ENCODE measurements at places on chromosomes 1 and 21.

GRCh38 chr1:22658385-22659163, 5.5 kb downstream of the C1QB start:
- DNase-seq: no peak

DNA sequence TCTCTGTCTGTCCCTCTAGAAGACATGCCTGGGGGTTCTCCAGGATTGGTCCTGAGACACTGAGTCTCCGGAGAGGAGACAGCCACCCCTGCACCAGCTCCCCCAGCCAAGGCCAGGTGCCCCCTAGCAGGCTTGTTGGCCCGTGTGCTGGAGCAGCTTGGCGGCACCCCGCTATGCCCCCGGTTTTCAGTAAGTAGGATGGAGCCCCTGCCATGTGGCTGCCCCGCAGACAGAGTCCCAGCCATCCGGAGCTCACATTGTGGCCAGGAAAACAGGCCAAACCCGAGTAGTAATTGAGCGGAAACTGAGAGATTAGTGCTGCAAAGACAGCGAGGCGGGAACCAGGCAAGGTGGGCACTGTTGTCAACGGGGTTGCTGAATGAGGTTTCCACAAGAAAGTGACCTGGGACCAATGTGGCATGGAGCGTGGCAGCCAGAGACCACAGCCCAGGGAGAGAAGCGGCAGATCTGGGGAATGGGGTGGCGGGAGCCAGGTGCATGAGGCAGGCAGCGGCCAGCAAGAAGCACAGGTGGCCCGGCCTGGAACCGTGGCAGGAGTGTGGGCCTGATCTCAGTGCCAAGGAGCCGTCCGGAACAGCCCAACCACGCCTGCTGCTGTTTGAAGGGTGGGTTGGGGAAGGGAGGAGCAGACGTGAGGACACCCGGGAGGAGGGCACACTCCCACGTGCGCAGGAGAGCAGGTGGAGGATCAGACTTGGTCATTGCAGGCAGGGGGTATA, 137.4 kb upstream of the VAMP3 start:
- no peak for DNase-seq

DNA sequence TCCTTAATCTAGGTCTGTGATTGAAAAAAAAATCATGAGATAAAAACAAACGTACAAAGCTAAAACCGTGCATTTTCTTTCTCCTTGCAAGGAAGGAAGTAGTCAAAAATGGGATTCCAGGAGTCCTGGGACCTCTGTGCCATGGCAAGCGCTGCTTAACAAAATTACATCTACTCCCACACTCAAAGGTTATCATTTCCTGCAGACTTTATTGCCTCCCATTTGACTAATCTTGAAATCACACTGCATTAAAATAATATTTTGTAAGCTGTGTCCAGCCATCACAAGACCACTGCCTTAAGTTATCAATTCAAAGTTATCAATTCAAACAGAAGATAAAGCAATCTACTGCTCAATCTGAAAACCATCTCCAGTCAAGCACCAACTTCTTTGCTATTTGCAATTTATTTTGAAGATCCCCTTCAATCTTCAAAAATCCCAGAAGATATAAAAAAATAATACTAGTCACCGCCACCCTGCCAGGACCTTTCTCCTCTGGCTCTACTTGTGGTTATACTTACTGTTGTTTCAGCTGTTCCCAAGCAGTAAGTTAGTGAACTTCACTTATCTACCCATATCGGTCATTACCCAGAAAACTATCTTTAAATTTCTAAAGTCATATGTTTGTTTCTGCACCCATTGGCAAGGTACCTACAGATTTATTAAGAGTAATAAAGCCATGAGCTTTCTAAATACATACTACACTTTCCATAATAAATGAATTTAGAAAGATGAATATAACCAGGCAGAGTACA, 38.1 kb upstream of the RAP1GAP start:
- DNase-seq: no peak

- no peak for DNase-seq
Measured at GRCh38 chr1:200072636-200073285, 45.3 kb downstream of the NR5A2 start.

DNA sequence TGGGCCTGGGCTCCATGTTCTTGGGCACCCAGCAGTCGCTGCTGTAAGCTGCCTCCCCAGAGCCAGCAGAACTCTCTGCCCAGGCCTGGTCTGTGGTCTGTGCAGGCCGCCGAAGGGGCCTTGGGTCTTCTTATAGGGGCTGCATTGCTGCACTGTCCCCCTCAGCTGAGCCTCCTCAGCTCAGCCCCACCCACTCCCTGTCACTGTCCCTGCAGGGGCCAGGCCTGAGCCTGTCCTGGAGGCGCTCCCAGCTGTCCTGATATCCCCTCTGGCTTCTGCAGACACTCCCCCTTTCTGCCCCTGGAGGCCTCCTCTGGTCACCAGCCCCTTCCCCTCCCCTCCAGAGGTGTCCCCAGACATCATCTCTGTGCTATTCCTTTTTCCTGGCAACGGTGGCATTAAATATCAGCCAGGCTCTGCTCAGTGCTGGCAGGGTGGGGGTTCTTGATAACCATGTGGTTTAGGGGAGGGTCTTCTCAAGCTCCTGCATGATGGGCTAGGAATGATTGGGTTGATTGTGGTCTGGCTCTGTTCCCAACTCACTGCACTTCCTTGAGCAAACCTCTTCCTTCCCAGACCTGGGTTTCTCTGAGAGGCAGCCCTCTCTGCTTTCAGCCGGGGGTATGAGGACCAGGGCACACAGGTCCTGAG, 3.7 kb upstream of the FOXO6 start:
- DNase-seq: peak; percentile 54

- no peak for DNase-seq
Measured at GRCh38 chr1:201172326-201172725, 18.1 kb upstream of the TMEM9 start.

DNA sequence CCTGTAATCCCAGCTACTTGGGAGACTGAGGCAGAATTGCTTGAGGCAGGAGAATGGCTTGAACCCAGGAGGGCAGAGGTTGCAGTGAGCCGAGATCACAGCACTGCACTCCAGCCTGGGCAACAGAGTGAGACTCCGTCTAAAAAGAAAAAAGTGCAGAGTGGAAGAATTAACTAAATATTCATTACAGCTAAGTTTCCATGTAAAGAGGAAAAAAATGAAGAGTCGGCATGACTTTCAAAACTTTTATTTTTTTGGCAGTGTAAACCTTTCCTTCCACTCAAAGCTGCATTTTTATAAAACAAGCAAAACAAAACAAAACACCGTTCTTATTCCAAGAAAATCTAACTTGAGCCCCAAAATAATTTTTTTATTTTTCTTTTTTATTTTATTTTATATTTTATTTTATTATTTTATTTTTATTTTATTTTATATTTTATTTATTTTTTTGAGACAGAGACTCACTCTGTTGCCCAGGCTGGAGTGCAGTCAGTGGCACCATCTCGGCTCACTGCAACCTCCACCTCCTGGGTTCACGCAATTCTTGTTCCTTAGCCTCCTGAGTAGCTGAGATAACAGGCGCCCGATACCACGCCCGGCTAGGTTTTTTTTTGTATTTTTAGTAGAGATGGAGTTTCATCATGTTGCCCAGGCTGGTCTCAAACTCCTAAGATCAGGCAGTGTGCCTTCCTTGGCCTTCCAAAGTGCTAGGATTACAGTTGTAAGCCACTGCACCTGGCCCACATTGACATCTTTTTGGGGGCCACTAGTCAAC, 62.9 kb downstream of the PACC1 start:
- no peak for DNase-seq

- peak; percentile 42 for DNase-seq
Measured at GRCh38 chr1:192580351-192580962, 4.9 kb downstream of the RGS1 start.

DNA sequence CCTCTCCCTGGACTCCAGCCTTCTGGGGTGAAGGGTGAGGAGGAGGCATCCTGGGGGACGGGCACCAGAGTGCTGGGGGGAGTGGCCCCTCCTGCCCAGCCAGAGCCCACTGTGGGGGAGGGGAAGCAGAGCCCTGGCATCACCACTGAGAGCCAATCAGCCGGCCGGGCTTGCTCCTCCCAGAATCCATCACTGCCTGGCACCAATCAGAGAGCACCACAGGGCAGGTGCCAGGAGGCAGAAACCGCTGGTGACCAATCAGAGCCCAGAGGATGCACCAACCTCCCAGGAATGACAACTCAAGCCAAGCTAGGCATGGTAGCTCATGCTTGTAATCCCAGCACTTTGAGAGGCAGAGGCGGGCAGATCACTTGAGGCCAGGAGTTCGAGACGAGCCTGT, 27.9 kb downstream of the CASZ1 start:
- DNase-seq: no peak

DNA sequence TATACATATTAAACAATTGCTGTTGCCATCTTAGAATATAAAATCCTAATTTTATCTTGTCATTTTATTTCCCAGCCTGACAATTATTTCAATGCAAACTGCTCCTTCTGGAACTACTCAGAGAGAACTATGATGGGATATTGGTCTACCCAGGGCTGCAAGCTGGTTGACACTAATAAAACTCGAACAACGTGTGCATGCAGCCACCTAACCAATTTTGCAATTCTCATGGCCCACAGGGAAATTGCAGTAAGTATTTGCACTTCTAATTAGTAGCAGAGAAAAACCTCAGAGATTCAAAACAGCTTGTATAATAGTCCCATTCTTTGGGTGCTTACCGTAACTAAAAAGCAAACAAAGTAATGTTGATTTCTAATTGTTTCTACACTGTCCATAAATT, 167.2 kb downstream of the ADGRL2 start:
- no peak for DNase-seq

DNA sequence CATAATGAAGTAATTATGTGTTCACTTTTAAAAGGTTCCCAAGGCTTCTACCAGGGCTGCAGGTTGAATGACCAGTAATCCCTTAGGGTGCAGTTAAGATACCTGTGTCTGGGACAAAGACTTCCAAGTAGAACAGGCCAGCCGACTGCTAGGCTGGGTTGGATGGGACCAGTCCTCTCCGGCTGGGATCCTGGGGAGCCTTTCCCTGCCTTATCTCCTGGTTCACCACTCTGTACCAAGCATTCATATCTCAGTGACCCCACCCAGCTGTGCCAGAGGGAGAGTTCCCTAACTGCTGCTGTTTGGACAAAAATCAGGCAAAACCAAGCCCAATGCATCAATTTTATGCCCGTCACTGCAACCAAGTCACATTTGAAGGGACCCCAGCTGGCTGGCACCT, 116.2 kb upstream of the ATP1A1 start:
- no peak for DNase-seq

- no peak for DNase-seq
Measured at GRCh38 chr1:172324761-172325160, 95.7 kb upstream of the C1orf105 start.

DNA sequence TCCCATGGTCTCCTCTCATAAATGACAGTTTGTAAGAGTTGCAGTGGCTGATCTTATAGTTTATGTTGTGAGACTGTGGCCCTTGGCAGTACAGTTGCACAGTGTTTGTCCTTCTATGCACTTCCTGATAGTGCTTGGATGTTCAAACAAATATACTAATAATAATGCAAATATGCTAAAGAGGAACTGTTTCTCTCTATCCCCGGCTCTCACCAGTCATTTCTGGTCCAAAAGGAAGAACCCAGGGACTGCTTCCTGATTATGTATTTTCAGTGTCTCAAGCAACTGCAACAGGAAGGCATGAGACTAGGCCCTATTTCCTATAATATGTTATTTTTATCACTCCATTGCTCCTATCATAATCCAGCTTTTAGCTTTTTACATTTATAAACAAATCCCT, 17.0 kb upstream of the SUCO start:
- no peak for DNase-seq

GRCh38 chr1:71049951-71050598, 2.5 kb upstream of the PTGER3 start:
- peak; percentile 46 for DNase-seq

- no peak for DNase-seq
Measured at GRCh38 chr1:53698384-53698980, 40.5 kb downstream of the GLIS1 start.

DNA sequence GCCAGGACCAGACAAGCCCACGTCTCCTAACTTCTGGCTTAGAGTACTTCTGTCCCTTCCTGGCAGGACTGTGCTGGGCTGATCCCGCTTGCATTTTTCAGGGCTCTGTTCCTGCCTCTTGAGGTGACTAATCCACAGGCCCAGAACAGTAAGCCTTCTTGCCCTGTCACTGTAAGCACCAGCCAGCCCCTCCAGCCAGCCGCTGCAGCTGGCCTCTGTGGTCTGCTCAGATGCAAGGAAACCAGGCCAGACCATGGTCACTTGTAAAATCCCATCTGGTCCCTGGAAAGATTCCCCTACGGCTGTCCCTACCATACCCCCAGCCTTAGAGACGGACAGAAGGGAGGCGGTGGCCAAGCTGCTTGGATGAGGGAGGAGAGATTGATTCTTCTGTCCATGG, 74.2 kb downstream of the KIRREL1 start:
- no peak for DNase-seq

GRCh38 chr1:172727956-172728603, 69.2 kb downstream of the FASLG start:
- peak; percentile 38 for DNase-seq

- no peak for DNase-seq
Measured at GRCh38 chr1:62068978-62069377, 125.7 kb upstream of the L1TD1 start.
